ENCODE measurements at places on chromosomes 12 and 14.

- no peak for DNase-seq
These were observed 831 bp upstream of the NKX2-1 start for GRCh38 chr14:36520601-36521525.

- no peak for DNase-seq
These were observed 39.1 kb upstream of the CRADD start for GRCh38 chr12:93638095-93638494.

- DNase-seq = no peak
These were observed 16.8 kb downstream of the OR4K1 start for GRCh38 chr14:19947413-19948090.

- DNase-seq = no peak
These were observed 111.3 kb downstream of the RMST start for GRCh38 chr12:97573901-97574300.
